AG04449 (cell line): ENCODE measurements at places on chromosomes 6 and 20.

DNA sequence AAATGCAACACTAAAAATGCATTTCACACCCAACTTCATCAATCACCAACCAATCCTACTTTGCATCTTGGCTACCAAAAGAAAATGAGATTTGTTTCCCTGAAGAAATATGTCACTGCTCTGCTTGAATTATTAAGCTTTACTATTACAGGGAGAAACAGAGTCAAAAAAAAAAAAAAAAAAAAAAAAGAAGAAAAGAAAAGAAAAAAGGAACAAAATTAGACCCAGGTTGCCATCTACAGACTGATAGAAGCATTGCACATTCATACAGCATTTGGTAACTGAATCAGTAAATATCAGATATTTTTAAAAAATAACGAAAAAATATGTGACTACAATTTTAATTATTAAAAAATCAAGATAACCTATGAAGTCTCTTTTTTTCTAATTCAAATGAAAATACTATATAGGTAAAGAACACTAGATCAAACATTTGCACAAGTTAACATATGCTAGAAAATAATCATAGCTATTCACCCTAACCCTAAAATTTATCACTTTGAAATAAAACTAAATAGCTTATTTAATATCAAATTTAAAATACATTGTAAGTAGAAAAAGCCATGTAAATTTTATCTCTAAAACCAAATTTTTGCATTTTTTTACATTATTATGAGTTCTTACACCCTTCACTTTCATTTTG lies 83.3 kb downstream of the DCDC2 start:
- no peak for DNase-seq

- DNase-seq: no peak
Observed at GRCh38 chr20:16052456-16052855, 520.8 kb downstream of the KIF16B start.

DNA sequence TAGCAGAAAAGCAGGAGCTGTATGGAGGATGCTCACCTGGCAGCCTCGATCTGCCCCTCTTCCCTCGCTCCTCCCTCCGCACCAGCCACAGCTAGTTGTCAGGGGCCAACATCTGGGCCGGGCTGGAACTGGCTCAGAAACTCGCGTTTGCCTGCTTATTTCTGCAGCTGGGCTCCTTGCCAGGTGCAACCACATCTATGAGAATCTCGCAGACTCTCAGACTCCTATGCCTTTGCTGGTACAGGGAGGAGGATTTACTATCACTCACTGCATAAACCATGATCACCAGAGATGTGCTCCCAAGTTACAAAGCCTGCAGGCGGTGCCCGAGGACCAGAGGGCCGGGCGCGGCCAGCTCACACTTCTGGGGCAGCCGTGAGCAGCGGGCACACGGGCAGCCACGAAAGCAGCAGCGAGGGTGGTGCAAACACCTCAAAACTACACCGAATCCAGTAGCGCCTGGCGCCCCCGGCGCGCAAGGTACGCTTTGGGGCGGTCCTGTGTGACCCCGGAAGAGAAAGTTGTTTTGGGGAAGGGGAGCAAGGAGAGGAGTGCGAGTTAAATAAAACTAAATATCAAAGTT lies 577 bp upstream of the LRRC1 start:
- DNase-seq: no peak

GRCh38 chr6:160108077-160108476 lies 13.5 kb upstream of the SLC22A1 start:
- no peak for DNase-seq

DNA sequence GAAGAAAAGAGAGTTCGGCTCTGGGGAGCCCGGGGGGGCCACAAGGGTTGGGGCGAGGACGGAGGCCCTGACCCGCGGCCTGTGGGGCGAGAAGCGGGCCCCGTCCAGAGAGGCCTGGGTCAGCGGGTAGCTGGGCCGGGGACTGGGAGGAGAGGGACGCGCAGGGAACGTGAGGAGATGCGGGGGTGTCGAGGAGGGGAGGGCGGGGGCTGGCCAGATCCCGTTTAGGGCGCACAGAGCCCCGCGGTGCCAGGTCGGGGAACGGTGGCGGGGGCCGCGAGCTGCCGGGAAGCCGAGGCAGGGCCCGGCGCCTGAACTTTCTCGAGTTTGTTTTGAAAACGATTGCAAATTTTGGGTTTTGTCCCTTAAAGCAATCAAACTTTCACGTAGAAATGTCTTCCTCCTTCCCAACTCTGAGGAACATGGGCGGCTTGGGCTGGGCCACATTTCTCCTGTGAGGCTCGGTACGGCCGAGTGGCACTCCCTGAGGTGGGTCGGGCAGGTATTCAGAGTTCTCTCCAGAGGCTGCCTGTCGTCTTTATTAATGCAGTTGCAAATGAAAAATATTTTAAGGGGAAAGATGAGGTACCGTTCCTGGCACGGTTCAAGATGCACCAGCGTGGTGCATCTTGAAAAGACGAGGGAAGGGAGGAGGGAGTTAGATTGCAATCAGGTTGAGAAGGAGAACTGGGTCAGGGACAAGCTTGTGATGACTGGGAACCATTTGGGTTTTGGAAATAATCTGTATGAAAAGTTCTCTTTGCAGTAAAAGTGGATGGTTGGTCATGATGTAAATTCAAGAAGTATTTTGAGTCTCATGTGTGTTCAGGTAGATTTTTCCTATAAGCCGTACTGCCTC lies 972 bp downstream of the RNF8 start:
- no peak for DNase-seq

DNA sequence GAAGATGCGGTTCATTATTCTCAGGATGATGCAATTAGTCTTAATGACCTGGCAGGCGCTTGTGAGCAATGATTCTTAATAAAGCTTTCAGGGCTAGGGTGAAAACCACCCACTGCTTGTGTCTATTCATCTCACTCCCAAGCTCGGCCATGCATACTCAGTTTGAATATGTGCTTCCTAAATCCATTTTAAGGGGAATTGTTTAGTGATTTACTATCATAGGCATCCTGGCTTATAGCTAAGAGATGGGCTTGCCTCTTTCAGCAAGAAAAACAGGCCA lies 141.1 kb upstream of the SLC24A3 start:
- no peak for DNase-seq

- DNase-seq: no peak
Observed at GRCh38 chr6:160750276-160750689, 48.2 kb downstream of the PLG start.

GRCh38 chr6:157907651-157908050 lies 74.0 kb upstream of the SYNJ2 start:
- DNase-seq: no peak

GRCh38 chr6:6052216-6052615 lies 45.5 kb upstream of the NRN1 start:
- DNase-seq: no peak

- DNase-seq: peak; percentile 24
Observed at GRCh38 chr20:33372993-33373441, 28.3 kb downstream of the CDK5RAP1 start.

DNA sequence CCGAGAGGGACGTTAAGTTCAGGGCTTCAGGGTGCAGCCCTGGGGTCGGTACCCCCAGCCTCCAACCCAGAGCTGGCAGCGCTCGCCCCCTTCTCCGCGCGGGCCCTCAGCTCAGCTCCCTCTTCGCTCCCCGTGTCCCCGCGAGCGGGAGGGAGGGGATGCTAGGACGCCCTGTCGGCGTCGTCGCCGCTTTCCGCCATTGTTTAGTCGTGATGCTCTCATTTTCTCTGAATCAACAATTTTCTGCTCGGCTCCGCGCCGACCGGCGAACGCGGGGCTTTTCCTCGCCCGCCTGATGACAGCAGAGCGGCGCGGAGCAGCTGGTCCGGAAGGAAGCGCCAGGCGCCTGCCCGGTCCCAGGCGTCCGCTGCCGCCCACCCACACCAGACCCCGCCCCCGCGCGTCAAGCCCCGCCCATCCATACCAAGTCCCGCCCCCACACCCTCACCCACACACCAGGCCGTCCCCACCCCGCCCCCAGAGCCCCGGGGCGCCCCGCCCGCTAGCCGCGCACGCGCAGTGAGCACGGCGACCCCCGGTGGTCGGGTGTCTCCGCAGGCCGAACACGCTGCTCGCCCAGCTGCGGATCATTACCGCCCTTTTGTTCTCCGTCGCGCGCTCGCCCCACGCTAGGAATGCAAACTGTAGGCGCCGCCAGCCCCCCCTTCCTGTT lies 50.1 kb upstream of the SLC32A1 start:
- DNase-seq: no peak

- DNase-seq: peak; percentile 45
Observed at GRCh38 chr6:15148356-15148946, 97.4 kb upstream of the JARID2 start.

DNA sequence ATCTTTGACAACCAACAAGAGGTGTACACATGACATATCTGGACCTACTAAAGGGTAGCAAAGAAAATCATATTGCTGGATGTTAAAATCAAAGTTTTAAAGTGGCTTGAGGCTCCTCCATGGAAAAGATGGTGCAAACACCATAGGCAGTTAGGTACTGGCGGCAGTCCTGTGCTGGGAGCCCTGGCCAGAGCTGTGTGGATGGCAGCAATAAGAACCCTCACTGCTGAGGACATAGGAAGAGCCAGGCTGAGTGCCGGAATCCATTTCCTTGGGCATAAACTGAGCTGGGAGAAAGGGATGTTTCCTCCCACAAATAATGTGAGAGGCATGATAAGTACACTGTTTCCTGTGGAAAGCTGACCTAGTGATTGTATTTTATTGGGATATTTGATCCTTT lies 89.9 kb downstream of the ARID1B start:
- no peak for DNase-seq

DNA sequence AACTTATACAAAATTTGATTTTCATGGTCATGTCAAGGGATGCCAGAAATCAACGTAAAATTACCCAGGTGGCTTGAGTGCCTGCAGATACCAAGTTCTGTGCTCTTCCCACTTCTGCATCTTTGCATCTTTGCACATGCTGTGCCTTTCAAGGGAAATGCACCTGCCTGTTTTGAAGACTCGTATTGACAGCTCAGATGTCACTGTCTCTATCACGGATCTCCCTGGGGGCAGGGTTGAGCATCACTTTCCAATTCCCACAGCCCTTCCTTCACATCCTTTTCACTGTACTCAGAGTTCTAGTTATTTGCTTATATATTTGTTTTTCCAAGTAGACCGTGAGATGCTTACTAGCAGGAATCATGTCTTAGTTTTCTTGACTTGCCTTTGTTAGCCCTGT lies 274.2 kb downstream of the CDH26 start:
- no peak for DNase-seq

DNA sequence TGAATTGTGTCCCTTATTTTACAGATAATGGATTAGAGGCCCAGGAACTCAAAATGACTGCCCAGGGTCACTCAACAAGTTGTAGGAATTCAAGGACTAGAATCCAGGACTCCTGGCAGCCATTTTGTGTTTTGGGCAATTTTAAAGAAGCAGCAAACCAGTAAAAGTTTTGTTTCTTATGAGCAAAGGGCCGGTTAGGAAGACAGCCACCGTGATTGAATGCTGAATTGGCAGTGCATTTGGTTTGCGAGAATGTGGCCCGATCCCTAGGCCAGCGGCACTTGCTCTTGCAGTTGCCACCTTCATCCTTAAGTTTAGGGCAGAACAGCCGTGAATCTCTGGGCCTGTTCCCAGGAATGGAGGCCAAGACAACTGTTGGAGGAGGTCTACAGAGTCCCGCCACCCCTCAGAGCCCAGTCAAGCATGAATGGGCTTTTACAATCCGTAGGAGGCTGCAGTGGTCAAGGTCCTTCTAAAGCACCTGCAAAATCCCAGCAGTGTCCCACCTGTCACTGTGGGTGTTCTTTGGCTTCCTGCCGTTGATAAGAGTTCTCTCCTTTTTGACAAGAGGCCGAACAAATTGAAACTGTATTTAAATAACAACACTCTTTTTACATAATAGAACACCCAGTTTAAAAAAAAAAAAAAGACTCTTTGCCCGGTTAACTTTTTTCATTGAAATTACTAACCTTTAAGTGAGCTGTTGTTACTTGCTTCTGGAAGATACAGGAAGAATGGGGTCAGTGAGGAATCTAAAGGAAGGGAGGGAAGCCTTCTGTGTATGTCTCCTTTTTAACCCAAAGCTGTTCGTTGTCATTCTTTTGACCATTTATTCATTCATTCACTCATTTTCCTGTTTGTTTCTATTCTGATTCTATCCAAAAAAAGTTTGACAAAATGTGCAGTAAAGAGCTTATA lies 68.7 kb downstream of the PHACTR2 start:
- no peak for DNase-seq

DNA sequence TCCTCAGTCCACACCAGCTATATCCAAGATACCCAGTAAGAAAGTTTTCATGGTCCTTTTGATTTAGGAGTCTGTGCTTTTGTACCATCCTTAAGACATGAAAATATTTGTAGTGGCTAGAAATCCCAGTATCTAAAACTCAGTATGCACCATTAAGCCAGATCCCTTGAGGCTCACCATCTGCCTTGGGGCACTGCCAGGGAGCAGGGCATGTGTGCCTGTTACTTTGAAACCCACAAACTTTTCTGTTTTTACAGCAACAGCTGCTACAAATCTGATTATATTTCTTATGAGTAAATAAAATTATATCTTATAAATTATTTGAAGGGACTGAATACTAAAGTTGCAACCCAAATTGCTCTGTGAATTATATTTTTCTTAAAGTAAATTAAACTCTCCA lies 290.5 kb upstream of the MANEA start:
- DNase-seq: no peak

DNA sequence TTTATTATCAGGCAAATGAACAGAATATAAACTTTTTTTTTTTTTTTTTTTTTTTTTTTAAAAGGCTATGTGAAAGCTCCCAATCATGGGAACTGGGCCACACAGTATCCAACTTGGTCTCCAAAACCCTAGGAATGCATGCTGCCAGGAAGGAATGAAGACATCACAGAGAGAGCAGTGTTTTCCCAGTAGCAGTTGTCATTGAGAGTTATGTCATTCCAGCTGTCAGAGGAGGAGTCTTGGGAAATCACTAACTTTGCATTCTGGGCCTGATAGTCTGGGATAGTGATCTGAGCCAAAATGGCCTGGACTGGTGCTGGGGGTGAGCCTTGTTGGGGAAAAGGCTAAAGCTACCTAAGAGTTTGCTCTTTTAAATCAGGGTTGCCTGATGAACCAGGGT lies 231.3 kb upstream of the MAP3K7 start:
- no peak for DNase-seq

GRCh38 chr6:157574851-157575424 lies 193.9 kb downstream of the ZDHHC14 start:
- no peak for DNase-seq
